ENCODE measurements at places on chromosomes 2 and 18. TPM values are rescaled to one million over a fixed set of nuclear protein-coding genes. Genes with fewer than 3 reads are reported as not detected.

Gene EGR4
- total RNA-seq, result 0.08 TPM

Gene NOL4
- total RNA-seq, result 1.1 TPM

Gene NR4A2
- 0.85 TPM for total RNA-seq

Gene DOK6
- not detected for total RNA-seq

GRCh38 chr2:41853427-41854191 is 194.2 kb upstream of the PKDCC start:
- H3K27me3 ChIP-seq, result no peaks in the 10 kb centered on the region
- no peak overlapping the region for H3K27ac ChIP-seq
- H3K36me3 ChIP-seq, result no peaks in the 10 kb centered on the region

GRCh38 chr2:144682248-144682647 is 162.3 kb upstream of the ZEB2 start:
- no peaks in the 10 kb centered on the region for H3K27me3 ChIP-seq
- no peaks in the 10 kb centered on the region for H3K36me3 ChIP-seq
- no peak for DNase-seq
- H3K4me3 ChIP-seq, result no peak overlapping the region

DNA sequence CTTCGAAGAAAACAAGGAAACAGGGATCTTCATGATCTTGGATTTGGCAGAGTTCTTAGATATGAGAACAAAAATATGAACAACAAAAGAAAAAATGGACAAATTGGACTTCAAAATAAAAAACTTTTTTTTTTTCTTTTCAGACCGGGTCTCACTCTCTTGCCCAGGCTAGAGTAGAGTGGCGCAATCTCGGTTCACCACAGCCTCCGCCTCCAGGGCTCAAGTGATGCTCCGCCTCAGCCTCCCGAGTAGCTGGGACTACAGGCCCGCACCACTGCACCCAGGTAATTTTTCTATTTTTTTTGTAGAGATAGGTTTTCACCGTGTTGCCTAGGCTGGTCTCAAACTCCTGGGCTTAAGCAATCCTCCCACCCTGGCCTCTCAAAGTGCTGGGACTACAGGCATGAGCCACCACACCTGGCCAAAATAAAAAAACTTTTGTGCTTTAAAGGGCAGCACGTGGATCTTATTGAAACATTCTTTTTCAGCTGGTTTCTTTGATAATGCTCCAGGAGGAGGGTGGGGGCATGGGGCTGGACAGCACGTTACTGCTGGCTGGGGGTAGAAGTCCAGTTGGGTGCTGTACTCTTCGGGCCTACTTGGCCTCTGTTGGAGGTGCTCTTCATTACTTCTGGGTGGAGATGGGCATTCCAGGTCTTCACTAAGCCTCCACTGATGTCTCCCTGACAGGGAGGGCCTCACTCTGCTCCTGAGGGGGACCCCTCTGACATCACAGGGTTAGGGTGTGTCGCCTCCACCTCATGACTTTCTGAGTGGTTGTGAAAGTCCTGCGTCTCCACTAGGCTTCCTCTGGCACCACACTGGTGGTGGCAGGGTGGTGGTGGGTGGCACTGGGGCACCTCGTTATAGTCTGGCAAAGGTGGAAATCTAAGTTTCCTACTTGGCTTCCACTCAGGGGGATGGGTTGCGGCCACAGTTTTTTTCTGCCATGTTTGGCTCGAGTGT is 150.5 kb upstream of the XPO1 start:
- no peak overlapping the region for H3K4me3 ChIP-seq
- H3K27me3 ChIP-seq, result no peaks in the 10 kb centered on the region
- H3K4me1 ChIP-seq, result no peaks in the 10 kb centered on the region
- no peak overlapping the region for H3K27ac ChIP-seq

- H3K36me3 ChIP-seq, result no peaks in the 10 kb centered on the region
- no peak for DNase-seq
- no peaks in the 10 kb centered on the region for H3K4me1 ChIP-seq
- no peak overlapping the region for H3K4me3 ChIP-seq
- peaks cover 19% of the 10 kb centered on the region for H3K27me3 ChIP-seq
Observed at GRCh38 chr2:215907147-215907546, 106.2 kb downstream of the MREG start.

DNA sequence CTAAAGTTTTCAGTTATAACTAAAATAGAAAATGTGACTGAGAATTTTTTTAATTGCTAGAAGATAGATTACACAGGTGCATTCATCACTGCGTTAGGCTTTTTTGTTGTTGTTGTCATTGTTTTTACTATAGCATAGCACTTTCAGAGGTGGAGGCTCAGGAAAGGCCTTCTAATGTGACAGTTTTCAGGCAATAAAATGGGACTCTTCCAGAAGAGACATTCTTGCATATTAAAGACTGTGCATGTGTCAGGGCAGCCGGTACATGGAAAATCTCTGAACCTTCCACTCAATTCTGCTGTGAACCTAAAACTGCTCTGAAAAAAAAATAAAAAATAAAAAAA is 175.2 kb downstream of the METTL4 start:
- no peaks in the 10 kb centered on the region for H3K27me3 ChIP-seq
- H3K4me3 ChIP-seq, result no peak overlapping the region
- DNase-seq, result no peak

- H3K36me3 ChIP-seq, result no peaks in the 10 kb centered on the region
- no peak for DNase-seq
- H3K27ac ChIP-seq, result no peak overlapping the region
Observed at GRCh38 chr18:58955738-58956137, 91.1 kb downstream of the ZNF532 start.

DNA sequence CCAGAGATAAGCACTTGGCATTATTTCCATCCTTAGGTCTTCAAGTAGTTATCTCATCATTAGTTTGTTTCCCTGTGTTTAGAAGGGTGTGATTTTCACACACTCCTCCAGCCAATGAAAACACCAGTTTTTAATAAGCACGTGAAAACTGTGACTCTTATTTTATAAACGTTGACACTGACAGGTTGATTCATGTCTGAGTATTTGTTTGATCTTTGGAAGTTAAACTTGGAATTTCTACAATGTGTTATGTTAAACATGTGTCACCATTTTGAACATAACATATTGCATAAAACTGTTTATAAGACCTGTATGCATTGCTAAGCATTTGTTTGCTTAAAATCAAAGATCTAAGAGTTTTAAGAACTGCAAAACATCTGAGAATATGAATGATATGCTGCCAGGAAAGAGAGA is 27.6 kb downstream of the SLC40A1 start:
- no peak overlapping the region for H3K4me3 ChIP-seq
- no peak overlapping the region for H3K27ac ChIP-seq
- DNase-seq, result no peak
- peaks cover 3% of the 10 kb centered on the region for H3K27me3 ChIP-seq
- no peaks in the 10 kb centered on the region for H3K4me1 ChIP-seq
- no peaks in the 10 kb centered on the region for H3K36me3 ChIP-seq

DNA sequence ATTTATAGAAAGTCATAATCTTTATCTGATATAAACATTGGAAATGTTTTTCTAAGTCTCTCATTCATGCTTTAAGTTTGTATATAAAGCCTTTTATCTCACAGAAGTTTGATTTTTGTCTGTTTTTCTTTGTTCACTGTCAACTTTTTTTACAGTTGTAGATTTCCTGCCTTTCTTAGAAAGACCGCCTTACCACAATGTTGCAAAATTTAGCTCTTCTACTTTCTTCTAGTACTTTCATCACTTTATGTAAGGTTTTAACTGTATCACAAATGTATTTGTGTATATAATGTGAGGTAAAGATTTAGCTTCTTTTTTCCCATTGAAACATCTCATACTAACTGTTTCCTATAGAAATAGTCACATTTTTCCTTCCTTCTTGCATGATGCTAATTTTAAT is 136.1 kb downstream of the DNAH6 start:
- H3K27me3 ChIP-seq, result peaks cover 8% of the 10 kb centered on the region
- no peak for DNase-seq
- H3K36me3 ChIP-seq, result no peaks in the 10 kb centered on the region
- no peak overlapping the region for H3K27ac ChIP-seq
- H3K4me1 ChIP-seq, result no peaks in the 10 kb centered on the region

- H3K27me3 ChIP-seq, result no peaks in the 10 kb centered on the region
- no peaks in the 10 kb centered on the region for H3K4me1 ChIP-seq
- no peak overlapping the region for H3K27ac ChIP-seq
- DNase-seq, result no peak
- no peaks in the 10 kb centered on the region for H3K36me3 ChIP-seq
Observed at GRCh38 chr2:40384714-40385113, 67.2 kb downstream of the SLC8A1 start.

Data from Panc1 (cell line).